ENCODE measurements at places on chromosomes 11 and 22.

DNA sequence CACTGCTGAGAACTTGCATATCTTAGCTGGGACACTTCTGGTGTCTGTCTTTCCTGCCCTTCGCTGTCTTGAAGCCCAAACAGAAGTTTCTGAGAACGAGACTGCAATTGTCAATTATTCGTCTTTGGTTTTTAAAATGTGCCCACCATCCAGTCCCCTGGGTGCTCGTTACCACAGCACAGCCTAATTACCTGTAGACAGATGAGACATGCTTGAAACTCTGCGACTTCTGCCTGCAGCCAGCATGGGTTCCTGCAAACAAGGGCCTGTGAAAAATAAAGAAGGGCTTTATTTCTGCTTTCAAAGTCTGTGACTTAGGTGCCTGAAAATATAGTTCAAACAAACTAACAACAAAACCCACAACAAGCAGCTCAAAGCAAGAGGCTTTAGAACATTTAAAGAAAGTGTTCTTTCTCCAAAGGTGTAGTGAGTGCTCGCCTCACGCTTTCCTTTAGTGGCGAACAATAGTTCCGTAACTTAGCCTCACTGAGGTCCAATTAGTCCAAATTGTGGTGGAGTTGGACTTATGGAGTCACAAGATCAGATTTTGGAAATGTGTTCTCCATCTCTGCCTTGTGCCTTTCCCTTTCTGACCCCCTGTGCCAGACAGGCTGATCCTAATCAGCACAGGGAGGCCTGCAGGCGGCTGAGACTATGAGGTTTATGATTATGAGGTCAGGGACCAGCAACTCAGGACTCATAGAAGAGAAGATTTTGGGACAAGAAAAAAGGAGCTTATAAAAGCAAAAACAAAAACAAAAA, 20.4 kb upstream of the GRAMD1B start:
- no peak for DNase-seq

DNA sequence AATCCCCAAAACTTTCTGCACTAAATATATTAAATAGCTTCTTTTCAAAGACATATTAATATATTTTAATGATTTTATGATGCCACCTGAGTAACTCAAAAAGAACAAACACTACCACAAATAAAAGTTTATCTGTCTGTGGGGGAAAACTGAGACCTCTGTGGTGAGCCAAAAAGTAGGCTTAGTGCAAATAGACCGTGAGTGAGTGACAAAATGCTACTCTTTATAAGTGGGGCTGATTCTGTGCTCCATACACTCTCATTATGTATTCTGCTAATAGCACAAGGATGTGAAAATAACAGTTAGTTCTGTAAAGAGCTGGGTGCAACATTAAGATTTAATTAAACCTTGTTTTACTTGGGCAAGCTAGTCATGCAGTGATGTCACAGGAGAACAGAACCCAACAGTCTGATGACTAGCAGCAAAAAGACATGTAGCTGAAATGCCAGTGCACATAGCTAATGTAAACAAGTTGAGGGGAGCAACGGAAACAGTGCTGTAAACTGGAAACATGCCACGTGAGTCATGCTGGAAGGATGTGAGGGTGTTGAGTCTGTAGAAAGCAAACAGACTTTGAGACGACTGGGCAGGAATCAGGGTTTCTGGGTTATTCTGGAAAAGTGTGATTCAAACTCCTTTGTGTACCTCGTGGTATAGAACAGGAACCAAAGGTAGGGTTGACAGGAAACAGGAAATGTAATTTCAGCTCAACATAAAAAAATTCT, 1130.4 kb downstream of the LRRC4C start:
- no peak for DNase-seq

DNA sequence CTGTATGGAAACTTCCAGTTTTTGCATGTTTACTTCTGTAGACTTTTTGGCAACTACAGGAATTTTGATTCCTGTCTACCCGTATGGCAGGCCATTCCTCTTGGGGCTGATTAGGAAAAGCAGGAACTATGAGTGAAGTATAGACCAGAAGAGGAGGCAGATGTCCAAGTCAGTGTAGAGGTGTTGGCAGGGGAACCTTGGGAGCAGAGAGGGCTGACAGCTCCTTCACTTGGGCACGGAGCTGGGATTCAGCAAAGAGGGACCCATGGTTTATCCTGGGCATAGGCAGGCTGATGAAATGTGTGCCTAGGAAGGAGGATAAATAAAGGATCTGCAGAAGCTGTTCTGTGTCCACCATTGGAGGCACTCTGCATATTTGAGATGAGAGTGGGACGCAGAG, 33.1 kb downstream of the TREH start:
- DNase-seq, result no peak

DNA sequence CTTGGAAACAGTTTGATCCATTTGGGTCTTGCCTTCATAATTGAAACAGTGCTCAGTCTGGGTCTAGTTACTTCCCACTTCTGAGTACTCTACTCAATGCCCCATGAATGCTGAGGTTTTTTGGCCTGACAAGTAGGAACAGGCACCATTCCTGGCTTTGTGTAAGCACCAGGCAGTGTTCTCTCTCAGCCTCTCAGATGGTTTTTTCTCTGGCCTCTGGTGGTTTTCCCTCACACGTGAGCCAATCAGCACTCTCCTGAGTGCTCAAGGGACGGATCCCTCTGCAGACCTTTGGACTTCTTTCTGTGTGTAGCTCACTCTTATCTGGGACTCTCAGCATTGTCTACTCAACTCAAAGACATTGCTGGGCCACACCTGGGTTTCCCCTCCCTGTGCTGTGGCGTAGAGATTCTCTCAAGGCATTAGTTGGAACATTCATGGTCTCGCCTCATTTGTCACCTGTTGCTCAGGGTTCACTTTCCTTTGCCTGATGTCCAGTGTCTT, 21.3 kb downstream of the SIK2 start:
- DNase-seq, result no peak

- no peak for DNase-seq
These were observed 823 bp downstream of the CEP57 start for GRCh38 chr11:95790933-95791708.

DNA sequence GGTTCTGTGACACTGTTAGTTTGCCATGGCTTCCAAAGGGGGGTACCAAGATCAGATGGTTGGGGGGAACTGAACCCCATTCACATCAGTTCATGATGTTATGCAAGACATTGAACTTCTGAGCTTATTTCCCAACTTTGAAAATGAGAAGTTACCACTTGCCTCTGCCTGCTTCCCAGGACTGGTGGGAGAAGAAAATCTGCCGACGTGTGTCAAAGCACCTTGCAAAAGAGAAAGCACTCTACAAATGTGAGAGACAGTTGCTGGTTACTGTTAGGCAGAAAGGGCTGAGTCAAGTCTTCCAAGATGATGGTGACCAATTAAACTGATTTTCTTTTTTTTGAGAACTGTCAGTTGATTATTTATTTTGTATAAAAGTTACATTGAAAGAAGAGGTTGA, 45.6 kb downstream of the SMCO4 start:
- DNase-seq, result no peak

DNA sequence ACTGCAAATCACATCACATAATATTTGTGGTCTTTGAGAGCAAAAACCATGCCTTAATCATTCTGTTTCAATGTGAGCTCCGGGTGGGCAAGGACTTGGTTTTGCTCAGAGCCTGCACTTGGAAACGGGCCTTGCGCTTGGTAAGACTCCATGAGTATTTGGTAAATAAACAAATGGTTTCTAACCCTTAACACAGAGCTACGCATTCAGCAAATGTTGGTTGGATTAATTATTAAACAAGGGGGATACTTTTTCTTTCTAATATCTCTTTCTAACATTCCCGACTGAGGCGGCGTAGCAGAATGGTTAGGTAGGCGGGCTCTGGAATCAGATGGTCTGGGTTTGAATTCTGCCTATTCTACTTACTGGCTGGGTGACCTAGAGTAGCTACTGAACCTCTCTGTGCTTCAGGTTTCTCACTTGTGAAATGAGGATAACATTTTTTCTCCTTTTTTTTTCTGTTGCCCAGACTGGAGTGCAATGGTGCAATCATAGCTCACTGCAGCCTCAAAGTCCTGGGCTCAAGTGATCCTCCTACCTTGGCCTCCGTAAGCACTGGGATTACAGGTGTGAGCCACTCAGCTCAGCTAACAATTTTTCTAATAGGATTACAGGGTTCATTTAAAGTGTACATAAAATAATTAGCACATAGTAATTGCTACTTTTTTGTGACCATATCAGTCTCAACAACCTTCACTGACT, 3.4 kb upstream of the FAM83F start:
- DNase-seq, result no peak

- DNase-seq, result no peak
These were observed 161.1 kb upstream of the CADM1 start for GRCh38 chr11:115665175-115665821.

- no peak for DNase-seq
These were observed 158.1 kb downstream of the GRIA4 start for GRCh38 chr11:105767931-105768330.

DNA sequence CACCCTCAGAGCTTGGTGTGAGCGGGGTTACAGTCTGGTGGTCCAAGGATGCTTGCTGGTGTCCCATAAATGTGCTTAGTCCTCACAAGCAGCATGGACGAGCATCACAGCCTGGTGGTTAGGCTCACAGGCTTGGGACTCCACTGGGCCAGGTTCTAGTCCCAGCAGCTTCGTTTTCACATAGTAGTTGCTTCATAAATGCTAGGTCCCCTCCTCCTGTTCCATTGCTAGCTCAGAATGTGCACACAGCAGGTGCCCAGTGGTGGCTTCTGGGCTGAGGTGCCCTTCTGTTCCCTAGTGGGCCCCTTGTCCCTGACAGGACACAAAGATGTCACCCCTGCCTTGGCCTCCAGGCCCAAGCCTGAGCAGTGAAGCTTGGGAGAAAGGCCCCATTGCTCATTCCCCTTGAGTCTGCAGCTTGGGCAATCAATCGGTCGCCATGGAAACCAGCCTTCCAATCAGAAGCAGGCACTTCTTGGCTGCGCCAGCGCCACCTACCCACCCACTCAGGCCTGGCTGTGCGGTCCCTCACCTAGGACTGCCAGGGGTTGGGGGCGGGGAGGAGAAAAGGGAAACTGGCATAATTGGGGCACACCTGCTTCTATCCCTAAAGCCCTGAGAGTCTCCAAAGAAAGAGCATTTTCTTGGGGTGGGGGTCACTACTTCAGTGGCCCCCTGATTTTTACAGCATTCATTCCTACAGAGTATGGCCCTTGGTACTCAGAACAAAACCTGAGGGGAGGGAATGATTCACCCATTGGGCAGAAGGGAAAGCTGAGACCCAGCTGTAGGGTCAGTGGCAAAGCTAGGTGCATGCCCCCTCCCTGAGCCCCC, 48.1 kb downstream of the CYTH4 start:
- DNase-seq, result no peak

- DNase-seq, result no peak
These were observed 1.5 kb upstream of the LARGE1 start for GRCh38 chr22:33921525-33922348.

DNA sequence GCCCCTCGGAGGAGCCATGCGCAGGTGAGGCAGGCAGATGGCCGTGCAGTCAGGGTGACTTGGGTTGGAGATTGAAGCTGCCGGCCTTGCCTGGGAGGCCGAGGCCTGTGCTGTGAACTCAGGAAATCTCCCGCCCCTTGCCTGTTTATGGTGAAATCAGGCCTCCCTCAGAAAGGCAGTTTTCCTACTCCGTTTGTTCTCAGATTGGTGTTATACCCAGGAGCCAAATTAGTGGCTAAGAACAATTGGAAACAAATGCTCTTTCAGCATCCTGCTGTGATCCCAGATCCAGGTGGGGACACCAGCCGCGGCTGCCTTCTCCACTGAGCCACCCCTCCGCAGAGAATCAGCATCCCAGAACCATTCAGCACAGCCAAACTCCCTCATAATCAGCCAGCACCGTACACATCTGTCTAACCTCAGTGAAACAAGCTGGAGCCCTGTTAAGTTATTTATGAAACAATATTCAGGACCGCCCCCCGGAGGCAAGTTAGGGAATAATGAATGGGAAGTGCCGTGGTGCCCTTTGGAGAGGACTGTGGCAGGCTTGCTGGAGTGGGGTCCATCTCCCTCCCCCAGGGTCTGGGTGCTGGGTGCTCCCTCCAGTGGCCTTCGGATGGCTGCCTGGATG, 60.0 kb downstream of the PKNOX2 start:
- no peak for DNase-seq

GRCh38 chr11:11735586-11735985, 106.2 kb upstream of the USP47 start:
- DNase-seq, result no peak

- DNase-seq, result no peak
These were observed 3.6 kb upstream of the CSNK1E start for GRCh38 chr22:38320605-38321402.

DNA sequence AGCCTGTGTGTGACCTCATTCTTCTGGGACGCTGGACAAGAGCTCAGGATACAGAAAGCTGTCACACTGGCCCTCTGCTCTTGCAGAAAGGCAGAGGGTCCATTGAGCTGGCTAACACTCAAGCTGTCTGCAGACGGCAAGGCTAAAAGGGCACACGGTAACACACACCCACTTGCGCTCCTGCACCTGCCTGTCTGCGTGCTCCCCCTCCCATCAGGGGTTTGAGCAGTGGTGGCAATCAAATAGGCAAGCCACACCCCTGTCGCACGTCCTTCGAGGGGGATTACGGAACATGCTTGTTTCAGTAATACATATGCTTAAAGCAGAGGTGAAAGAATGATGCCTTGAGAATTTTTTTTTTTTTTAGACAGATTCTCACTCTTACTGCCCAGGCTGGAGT, 7.1 kb upstream of the QSER1 start:
- DNase-seq, result no peak

DNA sequence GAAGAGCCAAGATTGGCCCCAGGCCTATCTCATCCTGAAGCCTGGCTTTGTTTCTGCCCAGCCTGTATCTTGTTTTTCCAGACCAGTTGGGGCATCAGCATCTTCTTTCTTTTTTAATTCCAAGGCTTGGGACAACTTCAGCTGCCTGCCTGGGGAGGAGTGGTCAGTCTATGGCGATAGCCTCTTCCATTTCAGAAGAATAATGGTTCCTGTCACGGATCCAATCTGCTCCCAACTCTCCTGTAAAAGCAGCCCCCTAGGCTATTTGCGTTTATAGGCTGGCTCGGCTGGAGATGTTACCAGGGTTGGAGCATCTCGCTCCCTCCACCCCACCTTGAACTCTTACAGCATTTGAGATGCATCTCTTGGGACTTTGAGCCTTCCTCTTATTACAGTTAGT, 145.2 kb upstream of the CADM1 start:
- no peak for DNase-seq

- no peak for DNase-seq
These were observed 4.2 kb upstream of the CTSC start for GRCh38 chr11:88341522-88342251.

DNA sequence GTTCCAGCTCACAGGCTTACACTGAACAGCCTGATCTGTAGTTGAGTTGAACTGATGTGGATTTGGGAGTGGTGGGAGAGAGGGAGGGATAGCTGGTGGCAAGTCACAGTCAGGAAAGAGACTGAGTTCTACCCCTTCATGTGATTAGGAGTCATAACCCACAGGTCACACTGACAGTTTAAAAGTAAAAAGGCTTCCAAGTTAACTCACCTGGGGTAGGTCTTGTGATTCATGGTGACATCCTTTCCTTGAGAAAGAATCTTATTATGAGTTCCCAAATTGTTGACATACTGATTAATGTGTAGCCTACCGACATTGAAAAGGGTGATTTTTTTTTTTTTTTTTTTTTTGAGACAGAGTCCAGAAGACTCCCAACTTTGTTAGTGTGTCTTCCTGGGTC, 5.4 kb downstream of the IZUMO1R start:
- DNase-seq, result no peak

Data from cerebellar nuclear complex (tissue), 1 donor.